ENCODE measurements at places on chromosomes 2 and 18. TPM values are rescaled to one million over a fixed set of nuclear protein-coding genes. Genes with fewer than 3 reads are reported as not detected.

The SERPINB10 gene
- total RNA-seq = not detected

The GAREM1 gene
- total RNA-seq = 3.5 TPM

The NEUROD1 gene
- not detected for total RNA-seq

The RGPD4 gene
- not detected for total RNA-seq

The RAD51AP2 gene
- total RNA-seq = not detected

The CYP27C1 gene
- under 0.01 TPM for total RNA-seq

The ARID5A gene
- total RNA-seq = 10.9 TPM

The FRZB gene
- 0.44 TPM for total RNA-seq

The ALK gene
- under 0.01 TPM for total RNA-seq

The LIMS4 gene
- 3.6 TPM for total RNA-seq

The SPIRE1 gene
- total RNA-seq = 20.7 TPM

The IL36A gene
- total RNA-seq = not detected

The SPTBN1 gene
- 365 TPM for total RNA-seq

The ARMC9 gene
- 105 TPM for total RNA-seq

The CEBPZ gene
- 54.0 TPM for total RNA-seq

The CAMKMT gene
- total RNA-seq = 6.0 TPM

The TUBA3E gene
- total RNA-seq = not detected

The PDE1A gene
- total RNA-seq = 26.5 TPM

The DCDC2C gene
- total RNA-seq = not detected

The SCN1A gene
- total RNA-seq = 0.33 TPM

The DSG2 gene
- total RNA-seq = 0.73 TPM

The ST6GAL2 gene
- total RNA-seq = under 0.01 TPM

All from smooth muscle cell of trachea (primary cell).